ENCODE measurements at places on chromosomes 5 and 9. TPM values are rescaled to one million over a fixed set of nuclear protein-coding genes. Genes with fewer than 3 reads are reported as not detected.

DNA sequence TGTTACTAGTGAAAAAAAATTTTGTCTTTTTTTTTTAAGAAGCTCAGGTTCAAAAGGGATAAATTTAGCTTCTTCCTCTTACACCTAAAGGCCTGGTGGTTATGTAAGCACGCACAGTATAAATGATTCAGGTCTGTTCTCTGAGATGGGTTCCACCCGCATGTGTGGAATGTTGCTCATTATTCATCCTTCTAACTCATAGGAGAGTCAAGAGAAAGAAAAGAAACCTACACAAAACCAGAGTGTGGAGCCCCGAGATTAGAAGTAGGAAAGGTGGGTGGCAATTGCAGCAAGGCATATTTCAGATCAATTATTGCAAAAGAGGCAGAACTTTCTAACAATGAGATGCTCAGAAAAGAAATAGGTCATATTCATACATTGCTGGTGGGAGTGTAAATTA, 13.5 kb downstream of the PLAC8L1 start:
- DNase-seq: no peak

DNA sequence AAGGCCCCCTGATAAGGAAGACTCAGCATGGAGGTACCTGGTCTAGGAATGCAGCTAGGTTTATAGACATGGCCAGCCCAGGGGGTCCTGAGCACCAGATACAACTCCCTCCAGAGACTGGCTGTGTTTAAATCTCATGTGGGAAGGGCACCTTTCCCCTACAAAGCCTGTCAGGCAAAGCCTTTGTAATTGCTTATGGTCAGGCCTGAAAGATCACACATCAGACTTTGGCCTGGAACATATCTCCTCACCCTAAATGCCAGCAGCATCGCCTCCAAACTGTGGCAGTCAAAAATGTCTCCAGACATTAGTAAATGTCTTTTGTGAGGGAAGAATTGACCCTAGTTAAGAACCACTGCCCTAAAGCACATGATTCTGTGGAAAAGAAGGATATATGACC, 51.6 kb upstream of the MACIR start:
- no peak for DNase-seq

- DNase-seq: no peak
These were observed 339.6 kb upstream of the SGCD start for GRCh38 chr5:155987265-155987810.

DNA sequence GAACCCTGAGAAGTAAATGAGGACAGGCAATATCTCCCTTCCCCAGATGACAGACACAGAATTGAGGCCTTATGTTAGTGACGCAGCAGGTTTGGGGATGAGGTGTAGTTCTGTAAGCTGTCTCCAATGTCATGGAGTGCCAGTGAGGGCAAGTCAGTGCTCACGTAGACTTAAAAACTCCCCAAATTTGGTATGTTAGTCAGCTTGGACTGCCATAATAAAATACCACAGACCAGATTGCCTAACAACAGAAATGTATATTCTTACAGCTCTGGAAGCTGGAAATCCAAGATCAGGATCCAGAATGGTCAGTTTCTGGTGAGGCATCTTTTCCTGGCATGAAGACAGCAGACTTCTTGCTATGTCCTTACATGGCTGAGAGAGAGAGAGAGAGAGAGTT, 14.9 kb downstream of the FOXI1 start:
- DNase-seq: no peak

The PCDHGA3 gene
- total RNA-seq: 8.5 TPM

The ITGA1 gene
- 28.0 TPM for total RNA-seq

The PCDHAC1 gene
- total RNA-seq: 2.5 TPM

GRCh38 chr5:124951105-124951504, 204.7 kb upstream of the ZNF608 start:
- DNase-seq: no peak

The PCDHA1 gene
- total RNA-seq: not detected

DNA sequence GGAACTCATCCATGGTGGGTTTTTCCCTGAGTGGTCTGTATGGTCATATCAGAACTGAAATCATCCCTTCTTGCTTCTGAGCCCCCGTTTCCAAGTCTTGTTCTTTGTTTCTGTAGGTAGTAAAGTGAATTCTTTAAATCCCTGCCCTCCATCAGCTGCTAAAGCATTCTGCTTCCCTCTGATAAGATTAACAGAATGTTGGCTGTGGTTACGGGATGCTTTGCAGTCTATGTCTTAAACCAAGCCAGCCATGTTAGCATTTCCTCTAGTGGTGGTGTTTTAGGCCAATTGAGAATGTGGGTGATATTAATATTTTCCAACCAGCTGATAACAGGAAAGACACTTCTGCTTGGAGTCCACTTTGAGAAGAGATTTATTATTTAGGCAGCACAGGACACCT, 22.0 kb upstream of the KCNIP1 start:
- no peak for DNase-seq

DNA sequence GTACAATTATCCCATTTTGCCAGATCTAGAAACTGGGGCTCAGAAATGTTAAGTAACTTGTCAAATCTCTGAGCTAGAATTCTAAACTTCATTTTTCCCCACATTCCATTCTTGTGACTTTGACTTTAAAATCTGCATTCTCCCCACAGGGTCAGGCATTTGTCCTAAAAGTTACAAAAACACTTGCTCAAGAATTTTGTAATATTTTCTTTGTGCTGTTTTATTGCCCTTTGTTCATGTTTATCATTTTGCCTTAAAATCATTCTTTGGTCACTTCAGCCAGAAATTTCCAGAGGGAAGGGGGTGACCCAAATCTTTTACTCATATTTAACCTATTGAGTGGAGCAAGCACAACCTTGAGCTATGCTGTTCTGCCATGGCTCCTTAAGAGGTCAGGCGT, 120.1 kb upstream of the CCL21 start:
- no peak for DNase-seq

GRCh38 chr5:175096469-175097165, 347.4 kb downstream of the DRD1 start:
- DNase-seq: no peak

GRCh38 chr9:113609562-113610318, 146.2 kb downstream of the RGS3 start:
- DNase-seq: peak; percentile 86

The SEMA6A gene
- total RNA-seq: 24.3 TPM

DNA sequence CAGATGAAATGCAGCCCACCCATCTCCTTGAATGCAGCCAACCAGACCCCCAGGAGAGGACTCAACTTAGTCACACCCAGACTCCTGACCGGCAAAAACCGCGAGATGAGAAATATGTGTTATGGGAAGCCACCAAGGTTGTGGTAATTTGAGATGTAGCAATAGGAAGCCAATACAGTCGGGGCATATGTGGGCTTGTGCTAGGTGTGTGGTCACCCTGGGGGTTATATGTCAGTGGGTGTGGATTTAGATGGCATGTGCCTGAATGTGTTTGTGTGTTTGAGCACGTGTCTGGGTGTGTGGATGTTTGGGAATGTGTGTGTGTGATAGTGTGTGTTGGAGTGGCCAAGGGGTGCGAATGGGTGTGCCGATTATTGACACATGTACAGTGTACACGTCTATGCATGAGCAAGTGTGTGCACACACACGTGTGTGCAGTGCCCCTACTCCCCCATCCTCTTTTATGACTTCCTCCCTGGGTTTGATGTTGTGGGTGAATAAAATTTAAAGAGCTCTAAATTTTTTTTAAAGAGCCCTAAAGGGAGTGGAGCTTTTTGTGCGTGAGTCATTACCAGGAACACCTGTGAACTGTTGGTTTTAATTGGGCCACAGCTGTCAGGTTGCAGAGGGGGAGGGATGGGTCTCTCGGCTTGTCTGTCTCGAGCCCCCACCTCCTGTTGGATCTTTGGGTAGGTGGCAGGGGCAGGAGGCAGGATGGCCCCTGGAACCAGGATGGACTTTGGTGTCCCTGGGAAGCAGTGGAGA, 86.8 kb downstream of the LHX2 start:
- DNase-seq: no peak

GRCh38 chr5:127184851-127185250, 105.7 kb upstream of the MEGF10 start:
- no peak for DNase-seq

DNA sequence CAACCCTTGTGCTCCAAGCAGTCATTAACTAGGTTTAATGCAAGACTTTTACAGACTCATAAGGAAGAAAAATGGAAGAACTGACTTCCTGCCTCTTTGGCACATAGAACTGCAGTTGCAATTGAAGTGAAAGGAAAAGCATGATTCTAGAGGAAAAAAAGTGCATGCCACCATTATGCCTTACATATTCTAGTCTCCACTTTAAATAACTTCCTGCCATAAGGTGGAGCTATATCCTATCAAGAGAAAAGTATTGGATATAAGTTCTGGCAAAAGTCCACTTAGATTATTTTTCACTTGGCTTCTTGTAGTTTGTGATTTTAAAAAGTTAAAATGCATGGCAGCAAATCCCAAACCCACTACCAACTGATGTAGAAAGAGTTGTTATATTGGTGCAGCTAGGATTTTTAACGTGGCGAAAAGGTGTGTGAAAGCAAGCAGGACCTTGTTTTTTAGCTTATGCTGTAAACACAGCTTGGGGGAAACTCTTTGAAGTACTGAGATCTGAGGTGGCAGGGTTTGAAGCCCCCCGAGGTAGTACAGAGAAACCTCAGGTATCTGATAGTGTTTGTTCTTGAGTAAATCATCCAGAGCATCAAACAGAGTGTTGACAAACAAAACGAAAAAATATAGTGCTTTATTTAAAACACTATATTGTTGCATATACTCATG, 117.9 kb downstream of the ANXA1 start:
- DNase-seq: no peak

GRCh38 chr5:164680812-164681520, 1175.5 kb downstream of the MAT2B start:
- no peak for DNase-seq

The BTNL9 gene
- total RNA-seq: 24.9 TPM

DNA sequence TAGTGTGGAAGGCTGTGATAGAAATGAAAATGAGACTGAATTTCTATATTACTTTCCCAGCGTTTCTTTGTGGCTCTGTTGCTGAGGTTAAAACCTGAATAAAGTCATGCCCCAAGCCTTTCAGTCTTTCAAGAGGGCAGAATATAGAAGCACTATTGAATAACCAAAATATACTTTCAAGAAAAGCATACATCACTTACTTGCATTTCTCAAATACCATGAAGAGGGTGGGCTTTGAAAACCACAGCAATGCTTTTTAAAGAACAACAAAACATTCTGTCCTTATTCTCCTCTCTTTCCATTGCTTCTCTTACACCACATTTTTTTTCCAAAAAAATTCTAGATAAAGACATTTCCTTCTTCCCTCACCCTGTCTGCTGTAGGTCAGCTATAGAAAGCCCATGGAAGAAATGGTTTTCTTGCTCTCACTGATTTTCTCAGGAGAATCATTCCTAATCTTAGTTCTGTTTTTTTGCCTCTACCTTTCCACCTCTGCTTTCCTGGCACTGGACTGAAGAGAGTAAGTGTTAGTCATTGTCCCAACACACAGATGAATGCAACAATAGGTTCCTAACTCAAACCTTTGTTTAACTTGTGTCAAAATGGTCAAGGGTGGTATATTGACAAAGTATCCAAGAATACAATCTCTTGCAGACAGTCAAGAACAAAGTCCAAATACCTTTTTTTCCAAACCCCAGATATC, 51.6 kb downstream of the NUDT12 start:
- DNase-seq: no peak

DNA sequence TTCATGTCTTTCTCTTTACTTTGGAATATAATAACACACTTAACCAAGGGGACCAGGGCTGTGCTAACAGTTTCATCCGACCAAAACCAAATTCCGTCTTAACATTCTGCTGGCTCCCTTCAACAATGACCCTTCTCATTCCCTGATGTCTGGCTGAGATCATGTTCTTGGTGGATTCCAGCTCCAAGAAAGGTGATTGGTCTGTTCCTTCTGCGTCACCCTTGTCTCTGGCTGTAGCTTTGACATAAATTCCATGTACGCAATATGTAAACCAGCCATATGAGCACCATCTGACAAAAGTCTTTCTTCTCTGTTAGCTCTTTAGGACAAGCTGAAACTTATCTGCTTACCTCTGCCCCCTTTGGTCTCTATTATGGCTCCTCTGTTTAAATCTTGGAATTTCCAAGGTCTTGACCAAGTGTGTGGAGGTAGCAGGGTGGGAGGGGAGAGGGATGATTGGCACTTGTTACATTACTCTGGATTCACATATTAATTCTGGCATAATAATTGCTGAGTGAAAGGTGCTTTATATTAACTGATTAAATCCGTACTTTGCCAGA, 45.7 kb upstream of the HSD17B4 start:
- no peak for DNase-seq

GRCh38 chr5:84378961-84379360, 5.7 kb downstream of the EDIL3 start:
- DNase-seq: no peak

- no peak for DNase-seq
These were observed 35.8 kb downstream of the SEC61B start for GRCh38 chr9:99257723-99258389.

Data from tibial nerve (tissue), 4 donors.